ENCODE measurements at places on chromosomes 1 and 21. TPM values are rescaled to one million over a fixed set of nuclear protein-coding genes. Genes with fewer than 3 reads are reported as not detected.

Gene FCGR3B
- not detected for total RNA-seq

Gene OXCT2
- total RNA-seq = 1.7 TPM

DNA sequence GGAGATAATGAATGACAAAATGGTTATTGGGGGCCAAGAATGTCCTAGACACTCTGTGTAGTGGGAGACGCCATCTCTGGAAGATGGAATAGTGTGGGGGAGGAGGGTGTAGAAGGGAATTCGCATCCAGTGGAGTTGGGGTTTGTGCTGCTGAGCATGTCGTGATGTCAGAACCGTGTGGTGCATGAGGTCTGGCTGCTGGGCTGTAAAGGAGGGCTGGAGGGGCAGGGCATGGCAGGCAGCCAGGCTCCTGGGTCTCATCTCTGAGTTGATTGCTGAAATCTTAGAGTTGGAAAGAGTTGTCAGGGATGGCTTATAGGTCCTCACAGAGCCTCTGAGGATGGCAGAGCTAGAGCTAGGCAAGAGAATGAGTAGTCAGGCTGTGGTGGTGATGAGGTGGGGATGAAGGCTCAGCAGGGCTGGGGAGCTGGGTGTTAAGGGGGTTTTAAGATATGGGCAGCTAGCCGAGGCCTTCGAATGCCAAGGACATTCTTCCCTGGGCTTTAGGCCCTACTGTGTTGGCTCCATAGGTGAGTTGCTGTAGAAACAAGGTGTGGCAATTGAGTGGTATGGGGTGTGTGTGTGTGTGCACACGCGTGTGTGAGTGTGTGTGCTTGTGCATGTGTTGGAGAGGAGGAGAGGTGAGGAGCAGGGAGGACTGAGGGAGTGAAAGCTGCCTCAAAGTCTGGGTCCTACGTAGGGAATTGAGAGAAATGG lies 1.9 kb downstream of the PPFIA4 start:
- DNase-seq = no peak

- no peak for DNase-seq
Measured at GRCh38 chr1:22533244-22533895, 29.9 kb upstream of the EPHA8 start.

DNA sequence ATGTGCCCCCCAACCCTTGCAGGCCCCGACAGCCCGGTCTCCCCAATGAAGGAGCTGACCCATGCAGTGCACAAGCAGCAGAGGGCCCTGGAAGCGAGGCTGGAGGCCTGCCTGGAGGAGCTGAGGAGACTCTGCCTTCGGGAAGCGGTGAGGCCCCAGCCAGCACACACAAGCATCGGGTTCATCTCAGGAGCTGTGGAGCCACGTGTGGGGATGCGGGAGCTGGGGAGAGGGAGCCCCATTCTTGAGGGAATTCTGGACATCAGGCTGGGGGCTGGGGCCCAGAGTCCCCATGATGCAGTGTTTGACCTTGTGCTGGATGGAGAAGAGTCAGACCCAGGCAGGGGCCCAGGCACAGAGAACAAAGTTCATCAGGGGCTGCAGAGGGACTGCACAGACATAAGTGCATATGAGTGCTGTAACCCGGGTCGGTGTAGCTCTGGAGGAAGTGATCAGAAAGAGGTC lies 4.8 kb downstream of the INAVA start:
- DNase-seq = no peak

GRCh38 chr1:154608397-154609270 lies 648 bp upstream of the ADAR start:
- DNase-seq = peak; percentile 67

GRCh38 chr21:35852820-35853219 lies 207.5 kb downstream of the SETD4 start:
- no peak for DNase-seq

Measured in fibroblast of villous mesenchyme (primary cell).